GM12892 (cell line): ENCODE measurements at places on chromosomes 5 and 9.

DNA sequence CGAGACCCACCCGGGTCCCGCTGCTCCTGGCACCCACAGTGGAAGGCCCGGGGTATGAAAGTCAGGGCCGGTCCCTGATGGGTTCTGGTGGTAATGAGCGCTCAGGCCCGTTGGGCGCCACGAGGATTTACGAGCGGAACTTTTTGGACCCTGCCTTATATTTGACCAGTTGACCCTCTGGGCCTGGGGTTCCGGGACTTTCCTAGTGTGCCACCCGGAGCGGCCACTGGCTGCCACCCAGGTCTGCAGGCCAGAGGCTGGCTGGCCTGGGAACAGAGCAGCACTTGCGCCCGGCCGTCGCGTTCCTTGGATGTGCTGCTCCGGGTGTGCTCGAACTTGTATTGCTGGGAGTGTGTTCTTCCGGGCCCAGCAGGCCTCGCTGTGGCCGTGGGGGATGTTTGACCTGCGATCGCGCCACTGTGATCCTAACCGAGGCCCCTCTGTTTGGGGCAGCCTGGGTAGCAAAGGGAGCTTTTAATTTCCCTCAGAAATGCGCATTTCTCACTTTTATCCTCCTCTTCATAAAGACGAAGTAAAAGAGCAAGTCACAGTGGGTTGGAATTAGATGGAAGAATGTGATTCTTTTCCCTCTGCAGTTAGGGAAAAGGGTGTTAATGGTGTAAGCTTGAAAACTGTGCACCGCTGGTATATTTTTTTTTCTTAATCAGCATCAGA lies 1.2 kb downstream of the F2RL1 start:
- no peak for DNase-seq

DNA sequence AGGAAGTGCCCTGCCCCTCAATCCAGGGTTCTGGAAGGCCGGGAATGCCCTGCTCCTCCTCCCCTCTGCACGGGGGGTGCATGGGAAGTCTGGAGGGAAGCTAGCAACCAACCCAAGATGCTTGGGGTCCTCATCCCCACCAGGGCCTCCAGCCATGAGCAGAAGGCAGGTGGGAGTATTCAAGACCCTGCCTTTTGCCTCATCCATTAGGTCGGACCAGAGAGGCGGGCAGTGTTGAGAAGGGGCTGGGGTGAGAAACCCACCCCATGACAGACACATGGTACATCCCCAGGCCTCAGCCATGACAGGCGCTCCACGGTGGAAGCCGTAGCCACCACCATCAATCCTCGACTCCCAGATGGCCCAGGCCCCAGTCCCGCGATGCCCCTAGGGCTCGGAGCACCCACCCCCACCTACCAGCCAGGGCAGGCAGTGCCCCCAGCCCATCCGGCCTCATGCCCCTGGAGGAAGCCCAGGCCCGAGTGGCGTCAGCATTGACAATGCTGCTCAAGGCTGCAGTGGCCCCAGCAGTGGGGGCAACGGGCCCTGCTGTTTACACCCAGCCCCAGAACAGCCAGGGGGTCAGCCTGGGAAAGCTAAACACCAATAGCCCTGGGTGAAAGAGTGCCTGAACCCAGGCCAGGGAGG lies 8.6 kb downstream of the NR5A1 start:
- no peak for DNase-seq

DNA sequence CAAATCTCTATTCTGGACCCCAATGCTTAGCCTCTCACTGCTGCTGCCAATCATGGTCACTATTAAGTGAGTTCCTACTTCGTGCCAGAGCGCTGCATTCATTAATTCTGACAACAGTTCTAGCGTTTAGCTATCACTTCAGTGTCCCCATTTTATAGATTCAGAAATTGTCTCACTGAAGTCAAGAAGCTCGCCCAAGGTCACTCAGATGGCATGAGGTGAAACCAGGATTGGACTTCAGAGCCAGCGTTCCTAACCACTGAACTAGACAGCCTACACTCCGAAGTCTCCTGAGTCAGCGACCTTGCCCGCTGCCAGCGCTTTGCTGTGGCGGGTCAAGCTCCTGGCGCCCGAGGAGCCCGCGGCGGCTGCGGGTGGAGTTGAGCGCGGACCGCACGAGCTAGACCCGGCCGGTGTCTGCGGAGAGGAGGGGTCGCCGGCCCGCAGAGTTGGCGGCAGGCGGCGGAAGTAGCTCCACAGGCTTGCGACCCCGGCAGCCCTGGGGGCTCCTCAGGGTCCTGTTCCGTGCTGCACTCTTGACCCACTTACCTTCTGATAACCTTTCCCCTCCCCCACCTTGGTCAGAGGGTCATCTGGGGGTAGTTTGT lies 2.1 kb upstream of the GABRB2 start:
- no peak for DNase-seq

DNA sequence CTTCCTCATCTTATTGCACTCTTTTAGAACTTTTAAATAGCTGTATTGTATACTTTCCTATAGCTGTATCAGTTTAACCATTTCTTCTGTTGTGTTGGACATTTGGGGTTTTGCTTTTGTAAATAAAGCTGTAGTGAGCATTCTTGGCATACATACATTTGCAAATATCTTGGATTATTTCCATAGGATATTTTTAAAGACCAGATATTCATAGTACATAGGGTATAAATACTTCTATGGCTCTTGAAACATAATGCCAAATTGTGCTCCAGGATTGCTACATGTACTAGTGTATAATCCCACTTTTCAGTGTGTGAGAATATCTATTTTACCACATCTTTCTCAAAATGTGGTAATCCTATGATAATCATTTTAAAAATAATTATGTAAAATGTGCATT lies 51.2 kb downstream of the SCAMP1 start:
- DNase-seq = no peak

- no peak for DNase-seq
These were observed 15.1 kb upstream of the TRIM36 start for GRCh38 chr5:115184770-115185169.
